ENCODE measurements at places on chromosomes 6 and 20. TPM values are rescaled to one million over a fixed set of nuclear protein-coding genes. Genes with fewer than 3 reads are reported as not detected.

GMPR gene
- 70.1 TPM for total RNA-seq

FNDC1 gene
- total RNA-seq, result 0.16 TPM

NINL gene
- 4.8 TPM for total RNA-seq

TNFRSF6B gene
- total RNA-seq, result 1.2 TPM

HLA-DPB1 gene
- 76.7 TPM for total RNA-seq

GPX5 gene
- total RNA-seq, result not detected

KHDC1 gene
- 1.8 TPM for total RNA-seq

RIMS1 gene
- total RNA-seq, result 0.55 TPM

FBXO30 gene
- total RNA-seq, result 9.8 TPM

BPIFA1 gene
- not detected for total RNA-seq

SLC17A3 gene
- total RNA-seq, result not detected

RBPJL gene
- not detected for total RNA-seq

TSPO2 gene
- not detected for total RNA-seq

TINAG gene
- total RNA-seq, result not detected

IRF4 gene
- 0.15 TPM for total RNA-seq

BCAS1 gene
- total RNA-seq, result not detected

LY6G5C gene
- total RNA-seq, result 4.9 TPM

TRMT11 gene
- total RNA-seq, result 9.7 TPM

Data from right atrium auricular region (tissue), 2 donors.